HEK293T (cell line): ENCODE measurements at places on chromosomes 12 and 14.

- no peak for DNase-seq
Measured at GRCh38 chr14:105305345-105305744, 4.5 kb upstream of the BRF1 start.

GRCh38 chr12:3102771-3103410, 25.7 kb downstream of the TSPAN9 start:
- DNase-seq = no peak

GRCh38 chr14:89000007-89000942, 175.8 kb downstream of the TTC8 start:
- peak; percentile 24 for DNase-seq

DNA sequence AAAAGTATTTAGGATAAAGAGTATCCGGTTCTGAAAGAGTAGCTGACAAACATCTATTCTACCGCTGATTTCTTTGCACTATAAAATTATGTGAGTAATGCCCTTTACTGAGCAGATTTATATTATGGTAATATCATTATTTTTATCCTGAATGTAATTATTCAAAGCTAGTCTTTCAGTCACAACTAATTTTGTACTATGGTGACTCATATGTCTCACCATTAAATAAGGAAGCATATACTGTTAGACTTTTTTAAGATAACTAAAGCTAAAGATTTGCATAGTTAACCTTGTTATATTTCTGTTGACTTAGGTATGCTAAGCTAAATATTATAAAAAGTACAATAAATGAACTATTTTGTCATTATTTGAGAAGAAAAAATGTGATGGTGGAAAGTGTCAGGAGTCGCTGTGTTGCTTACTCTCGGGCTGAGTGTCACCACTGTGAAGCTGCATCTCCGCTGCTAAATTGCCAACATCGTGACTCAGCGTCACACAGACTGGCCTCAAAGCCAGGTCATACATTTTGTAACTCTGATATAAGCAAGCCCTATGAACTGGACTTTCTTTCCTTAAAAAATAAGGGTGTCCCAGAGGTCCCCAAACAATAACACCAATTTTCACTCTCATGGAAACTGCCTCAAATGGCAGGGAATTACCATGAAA, 69.1 kb upstream of the SSTR1 start:
- no peak for DNase-seq

- no peak for DNase-seq
Measured at GRCh38 chr14:88929656-88930436, 105.4 kb downstream of the TTC8 start.

- DNase-seq = no peak
Measured at GRCh38 chr12:50215033-50215432, 47.9 kb upstream of the CERS5 start.

- DNase-seq = no peak
Measured at GRCh38 chr14:92134456-92134855, 12.7 kb downstream of the CPSF2 start.

DNA sequence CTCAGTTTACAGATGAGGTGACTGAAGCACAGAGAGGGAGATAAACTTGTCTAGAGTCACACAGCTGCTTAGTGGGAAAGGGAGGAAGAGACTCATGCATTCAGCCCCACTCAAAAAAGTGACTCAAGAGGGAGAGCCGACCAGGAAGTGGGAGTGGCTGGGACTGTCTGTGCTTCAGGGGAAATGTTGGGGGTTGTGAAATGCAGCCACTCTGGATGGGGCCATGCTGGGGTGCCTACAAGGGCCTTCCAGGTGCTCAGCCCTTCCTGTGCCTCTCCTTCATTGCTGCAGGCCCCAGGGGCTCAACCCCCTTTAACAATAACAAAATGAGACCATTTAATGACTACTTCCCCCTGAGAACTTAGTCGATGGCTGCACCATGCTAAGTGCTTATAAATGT, 41.8 kb downstream of the CACNA1C start:
- DNase-seq = no peak

- no peak for DNase-seq
Measured at GRCh38 chr14:103624860-103625259, 4.2 kb upstream of the KLC1 start.

DNA sequence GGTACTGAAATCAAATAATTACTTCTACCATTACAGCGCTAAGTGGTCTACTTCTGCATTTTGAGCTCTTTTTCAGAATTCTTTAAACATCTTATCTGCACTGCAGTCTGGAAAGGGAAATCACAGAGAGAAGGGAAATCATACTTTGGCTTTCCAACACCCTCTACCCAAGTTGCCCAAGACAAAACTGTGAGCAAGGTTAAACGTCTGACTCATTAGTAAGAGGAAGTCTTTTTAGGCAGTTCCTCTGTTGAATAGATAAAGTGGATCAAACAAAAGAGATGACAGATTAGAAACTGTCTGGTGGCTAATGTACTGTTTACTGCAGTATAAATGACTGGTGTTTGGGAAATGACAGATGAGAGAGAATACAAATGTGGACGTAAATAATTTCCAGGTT, 858.1 kb downstream of the NRXN3 start:
- DNase-seq = no peak

GRCh38 chr12:132620113-132620898, 1.7 kb downstream of the P2RX2 start:
- DNase-seq = no peak

DNA sequence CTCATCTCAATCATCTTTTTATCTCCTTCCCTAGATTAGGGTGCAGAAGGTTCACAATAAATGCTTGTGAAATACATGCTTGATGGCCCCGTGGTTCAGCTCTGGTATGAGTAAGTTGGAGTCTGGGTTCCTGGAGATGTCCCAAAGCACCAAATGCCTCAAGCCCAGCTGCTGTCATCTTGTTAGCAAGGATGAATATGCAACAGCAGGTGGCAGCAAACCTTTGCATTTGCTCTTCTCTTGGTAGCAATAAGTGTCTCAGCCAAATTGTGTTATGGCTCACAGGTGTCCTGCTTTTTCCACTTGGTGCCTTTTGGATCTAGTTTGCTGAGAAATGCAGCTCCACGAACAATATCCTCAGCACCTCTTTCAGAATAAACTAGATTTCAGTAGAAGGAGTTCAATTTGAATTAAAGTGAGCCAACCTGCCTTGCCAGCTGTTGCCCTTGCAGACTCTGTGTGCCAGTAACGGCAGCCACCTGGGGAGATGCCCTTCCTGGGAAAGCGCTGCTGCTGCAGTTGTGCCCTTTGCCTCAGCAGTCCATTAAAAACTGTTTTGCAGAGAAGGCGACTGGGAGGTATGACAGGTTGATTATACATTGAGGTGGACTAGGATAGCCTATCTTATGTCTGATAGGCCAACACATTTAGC, 417.3 kb downstream of the SNAPC1 start:
- peak; percentile 66 for DNase-seq

- no peak for DNase-seq
Measured at GRCh38 chr14:22460461-22461195, 128.4 kb downstream of the DAD1 start.

GRCh38 chr14:69312608-69313007, 52.6 kb downstream of the GALNT16 start:
- DNase-seq = no peak

GRCh38 chr14:75459791-75460190, 32.0 kb downstream of the JDP2 start:
- no peak for DNase-seq

GRCh38 chr12:115079760-115080159, 395.8 kb upstream of the TBX3 start:
- no peak for DNase-seq

DNA sequence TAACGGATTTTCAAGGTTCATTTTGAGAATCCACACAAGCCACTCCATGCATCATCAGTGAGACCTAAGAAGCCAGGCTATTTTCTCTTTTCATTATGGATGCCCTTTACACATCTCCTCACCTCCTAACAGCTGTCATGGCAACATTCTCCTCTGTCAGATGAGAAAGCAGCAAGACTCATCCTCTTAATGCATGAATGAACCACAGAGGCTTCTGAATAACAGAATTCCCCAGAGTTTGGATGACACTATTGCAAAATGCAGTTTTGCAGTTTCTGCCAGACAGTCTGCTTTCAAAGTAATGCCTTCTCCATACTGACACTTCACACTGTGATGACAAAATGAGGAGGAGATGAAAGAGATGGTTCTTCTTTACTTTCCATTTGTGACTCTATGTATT, 286.7 kb upstream of the GRIP1 start:
- DNase-seq = no peak

DNA sequence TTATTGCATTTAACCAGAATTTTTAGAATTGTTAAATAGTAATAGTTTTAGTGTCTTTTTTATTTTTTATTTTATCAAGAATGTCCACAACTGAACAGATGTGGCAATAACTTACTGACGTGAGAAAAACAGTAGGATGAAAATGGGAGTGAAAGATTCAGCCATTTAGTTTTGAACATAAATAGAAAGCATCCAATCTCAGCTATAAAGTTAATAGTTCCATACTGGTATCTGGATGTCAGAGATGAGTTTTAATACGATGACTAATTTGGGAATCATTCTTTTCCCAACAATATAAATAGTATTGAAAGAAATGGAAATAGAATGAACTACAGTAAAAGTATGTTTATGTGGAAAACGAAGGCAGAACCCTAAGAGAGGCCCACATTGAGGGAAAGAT, 159.4 kb downstream of the EPS8 start:
- DNase-seq = no peak

DNA sequence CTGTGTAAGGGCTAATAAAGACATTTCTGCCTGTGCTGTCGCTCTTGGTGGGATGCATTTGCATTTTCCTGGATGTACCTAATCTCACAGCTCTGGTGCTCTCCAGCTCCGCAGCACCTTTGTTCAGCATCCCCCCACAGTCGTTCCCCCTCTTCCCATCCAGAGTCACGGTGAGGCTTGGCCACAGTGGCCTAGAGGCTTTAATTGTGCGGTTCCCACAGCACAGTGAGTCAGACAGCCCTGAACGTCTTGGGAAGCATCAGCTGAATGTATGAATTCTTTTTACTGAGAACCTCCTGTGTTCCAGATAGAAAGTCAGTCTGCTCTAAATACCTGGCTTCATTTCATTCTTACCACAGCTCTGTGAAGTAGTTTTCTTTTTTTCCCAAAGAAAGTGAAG, 28.7 kb downstream of the MLXIP start:
- no peak for DNase-seq

- DNase-seq = no peak
Measured at GRCh38 chr14:78851189-78851588, 681.0 kb downstream of the NRXN3 start.

GRCh38 chr12:64544371-64545080, 65.8 kb upstream of the RASSF3 start:
- no peak for DNase-seq

DNA sequence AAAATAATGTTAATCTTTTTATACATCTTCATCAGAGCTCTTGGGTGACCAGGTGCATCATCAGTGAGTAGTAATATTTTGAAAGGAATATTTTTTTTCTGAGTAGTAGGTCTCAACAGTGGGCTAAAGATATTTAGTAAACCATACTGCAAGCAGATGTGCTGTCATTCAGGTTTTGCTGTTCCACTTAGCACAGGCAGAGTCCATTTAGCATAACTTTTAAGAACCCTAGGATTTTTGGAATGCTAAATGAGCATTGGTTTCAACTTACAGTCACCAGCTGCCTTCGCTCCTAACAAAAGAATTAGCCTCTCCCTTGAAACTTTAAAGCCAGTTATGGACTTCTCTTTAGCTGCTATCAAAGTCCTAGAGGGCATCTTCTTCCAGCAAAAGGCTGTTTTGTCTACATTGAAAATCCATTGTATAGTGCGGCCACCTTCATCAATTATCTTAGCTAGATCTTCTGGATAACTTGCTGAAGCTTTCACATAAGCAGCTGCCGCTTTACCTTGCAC, 24.6 kb downstream of the RIMKLB start:
- DNase-seq = no peak

DNA sequence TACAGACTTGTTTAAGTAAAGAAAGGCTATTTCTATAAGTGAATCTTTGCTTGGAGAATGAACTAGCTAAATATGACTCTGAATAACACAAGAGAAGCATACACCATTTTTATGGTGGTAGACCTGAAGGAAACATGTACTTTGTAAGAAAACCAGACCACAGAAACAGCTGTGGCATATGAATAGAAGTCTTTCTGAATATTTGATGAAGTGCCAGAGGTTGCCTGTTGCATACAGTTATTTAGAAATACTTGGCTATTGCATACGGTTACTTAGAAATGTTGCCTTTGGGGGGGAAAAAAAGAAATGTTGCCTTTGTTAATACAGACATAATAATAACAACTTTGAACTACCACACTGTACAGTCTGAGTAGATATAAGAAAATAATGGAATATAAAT, 16.8 kb upstream of the LEMD3 start:
- DNase-seq = no peak

DNA sequence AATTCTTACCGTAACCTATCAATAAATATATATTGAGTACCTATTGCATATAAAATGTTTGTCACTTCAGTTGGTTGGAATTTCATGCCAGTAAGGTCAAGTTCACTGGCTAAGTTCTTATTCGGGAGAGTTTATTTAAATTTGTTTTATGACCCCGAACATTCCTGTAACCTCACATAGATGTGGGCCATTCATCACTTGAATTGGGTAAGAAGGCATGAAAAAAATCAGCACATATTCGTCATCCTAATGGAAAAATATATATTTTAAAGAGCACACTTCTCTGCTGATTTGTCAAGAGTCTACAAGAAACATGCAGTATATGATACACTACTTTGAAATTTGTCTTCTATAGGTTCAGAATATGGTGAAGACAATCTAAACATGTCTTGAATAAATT, 263.4 kb downstream of the CCDC91 start:
- no peak for DNase-seq

- DNase-seq = no peak
Measured at GRCh38 chr14:36671149-36671548, 9.5 kb downstream of the PAX9 start.
